ENCODE measurements at places on chromosomes 6 and 20.

- no peak for DNase-seq
These were observed 29.7 kb upstream of the EXOC2 start for GRCh38 chr6:722608-723007.

GRCh38 chr6:113451049-113451448 is 406.1 kb upstream of the MARCKS start:
- DNase-seq = no peak

DNA sequence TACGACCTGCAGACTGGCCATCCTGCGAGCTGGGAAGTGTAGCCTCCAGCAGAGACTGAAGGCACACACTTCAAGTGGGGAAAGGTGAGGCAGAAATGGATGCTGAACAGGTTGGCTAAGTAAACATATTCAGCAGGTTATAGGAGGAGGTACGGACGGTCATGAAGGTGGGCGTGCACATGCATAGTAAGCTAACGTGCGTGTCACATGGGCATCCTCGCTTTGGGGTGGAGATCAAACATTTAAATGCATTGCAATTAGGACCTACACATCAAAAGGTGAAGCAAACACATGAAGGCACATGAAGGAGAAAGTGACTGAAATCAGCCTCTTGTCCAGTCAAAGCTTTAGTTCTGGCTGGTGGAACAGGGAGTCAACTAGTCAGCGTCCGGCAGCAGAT is 305.6 kb upstream of the EXOC2 start:
- DNase-seq = no peak

DNA sequence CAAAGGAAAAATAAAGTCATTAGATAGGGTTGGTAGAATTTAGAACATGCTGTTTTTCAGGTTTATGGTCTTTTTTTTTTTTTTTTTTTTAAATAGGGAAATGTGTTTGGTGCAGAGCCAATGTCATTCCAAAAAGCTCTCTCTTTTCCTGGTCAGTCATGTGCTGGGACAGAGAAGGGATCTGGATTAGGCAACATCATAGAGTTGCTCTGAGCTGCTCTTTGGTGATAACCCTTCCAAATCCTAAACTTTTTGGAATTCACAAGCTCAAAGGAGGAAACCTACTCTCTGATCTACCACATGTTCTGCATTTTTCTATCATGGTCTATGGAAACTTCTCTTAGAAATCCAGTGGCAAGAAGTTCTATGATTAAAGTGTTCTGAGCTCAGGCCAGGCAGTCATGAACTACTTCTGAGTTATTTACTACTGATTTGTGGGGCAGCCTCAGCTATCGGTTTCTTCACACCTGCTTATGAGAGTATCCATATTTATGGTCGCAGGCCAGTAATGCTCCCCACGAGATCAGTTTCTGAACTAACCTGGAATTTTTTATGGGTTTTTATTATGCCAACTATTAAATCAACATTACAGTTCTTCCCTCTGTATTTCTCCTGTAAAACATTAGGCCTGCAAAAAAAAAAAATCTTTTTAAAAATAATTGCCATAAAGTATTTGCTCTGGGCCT is 4.8 kb downstream of the EDN1 start:
- DNase-seq = no peak

GRCh38 chr6:117870486-117871242 is 36.4 kb upstream of the SLC35F1 start:
- DNase-seq = no peak

Data from GM12878 (cell line).